MCF 10A (cell line): ENCODE measurements at places on chromosomes 3 and 15.

GRCh38 chr3:160695915-160696327, 19.0 kb downstream of the ARL14 start:
- DNase-seq, result no peak

- DNase-seq, result no peak
Measured at GRCh38 chr15:79185199-79185598, 94.6 kb upstream of the RASGRF1 start.

DNA sequence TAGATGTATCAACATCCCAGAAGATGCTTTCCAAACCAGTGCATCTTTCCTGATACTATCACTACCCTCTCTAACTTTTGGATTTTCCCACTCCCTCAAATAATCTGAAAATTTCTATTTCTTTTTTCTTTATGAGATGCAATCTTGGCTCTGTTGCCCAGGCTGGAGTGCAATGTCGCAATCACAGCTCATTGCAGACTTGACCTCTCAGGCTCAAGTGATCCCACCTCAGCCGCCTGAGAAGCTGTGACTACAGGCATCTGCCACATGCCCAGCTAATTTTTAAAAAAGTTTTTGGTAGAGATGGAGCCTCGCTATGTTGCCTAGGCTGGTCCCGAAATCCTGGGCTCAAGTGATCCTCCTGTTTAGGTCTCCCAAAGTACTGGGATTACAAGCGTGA, 239.7 kb downstream of the SUCLG2 start:
- DNase-seq, result no peak

- no peak for DNase-seq
Measured at GRCh38 chr15:45326741-45327140, 51.6 kb downstream of the GATM start.

- DNase-seq, result no peak
Measured at GRCh38 chr3:46542801-46543201, 23.3 kb downstream of the LRRC2 start.

DNA sequence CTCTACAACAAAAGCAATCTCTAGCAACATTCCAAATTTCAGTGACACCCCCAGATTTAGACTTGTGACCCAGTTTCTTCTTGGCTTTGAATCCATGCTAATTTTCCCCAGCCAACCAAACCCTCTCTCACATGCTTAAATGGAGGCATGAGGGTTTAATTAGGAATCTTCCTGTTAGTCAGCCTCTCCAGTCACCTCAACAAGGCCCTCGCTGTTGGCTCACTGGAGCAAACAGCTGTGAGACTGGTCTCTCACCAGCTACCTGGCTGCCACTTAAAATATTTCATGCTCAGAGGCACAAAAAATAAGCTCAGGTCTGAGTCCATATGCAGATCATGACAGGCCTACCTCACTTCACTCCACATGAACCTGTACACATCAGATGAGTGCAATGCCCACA, 630.4 kb upstream of the ADAMTS9 start:
- no peak for DNase-seq

GRCh38 chr3:128252083-128252482, 98.8 kb downstream of the EEFSEC start:
- DNase-seq, result no peak

DNA sequence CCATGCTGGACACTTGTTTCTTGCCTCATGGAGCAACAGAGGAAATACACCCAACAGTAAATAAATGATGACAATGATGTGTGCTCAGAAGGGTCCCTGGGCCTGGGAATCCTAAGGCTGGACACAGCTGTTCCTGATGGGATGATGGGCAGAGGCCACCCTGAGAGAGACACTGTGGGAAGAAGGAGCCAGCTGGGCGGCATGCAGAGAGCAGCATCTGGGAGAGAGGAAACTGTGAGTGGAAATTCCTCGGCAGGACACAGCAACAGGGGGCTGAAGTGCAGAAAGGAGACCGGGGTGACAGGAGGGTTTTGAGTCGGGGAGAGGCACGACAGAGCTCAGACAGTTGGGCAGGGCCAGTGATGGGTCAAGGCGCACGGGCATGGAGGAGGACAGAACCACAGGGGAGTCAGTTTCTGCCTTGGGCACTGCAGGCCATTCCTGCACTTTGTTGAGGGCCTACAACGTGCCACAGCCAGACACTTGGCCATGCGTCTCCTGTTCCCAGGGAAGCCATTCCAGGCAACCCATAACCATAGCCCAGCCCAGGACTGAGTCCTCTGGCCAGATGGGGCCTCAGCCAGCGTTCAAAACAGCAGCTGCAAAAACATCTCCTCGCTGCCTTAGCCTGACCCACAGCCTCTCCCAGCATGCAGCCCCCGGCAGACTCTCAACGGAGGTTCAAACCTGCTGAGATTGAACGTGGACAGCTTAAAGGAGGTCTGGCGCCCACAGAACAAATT, 36.7 kb upstream of the SLC6A1 start:
- no peak for DNase-seq

GRCh38 chr3:175916191-175916934, 1057.2 kb downstream of the NAALADL2 start:
- DNase-seq, result no peak

DNA sequence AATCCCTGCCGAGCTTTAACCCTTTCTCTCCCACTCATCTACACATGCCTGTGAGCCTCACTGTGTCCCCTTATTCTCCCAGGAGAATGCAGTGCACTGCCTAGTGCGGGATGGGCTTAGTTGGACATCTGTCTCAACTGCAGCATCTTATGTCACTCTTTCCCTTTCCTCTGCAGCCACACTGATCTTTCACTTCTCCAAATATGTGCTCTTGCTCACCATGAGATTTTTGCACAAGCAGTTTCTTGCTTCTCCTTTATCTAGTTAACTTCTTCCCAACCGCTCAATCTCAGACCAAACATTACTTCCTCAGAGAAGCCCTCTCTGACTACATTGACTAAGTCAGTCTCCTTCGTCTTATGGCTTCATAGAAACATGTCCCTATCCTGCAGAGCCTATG, 292.3 kb downstream of the KBTBD8 start:
- no peak for DNase-seq

DNA sequence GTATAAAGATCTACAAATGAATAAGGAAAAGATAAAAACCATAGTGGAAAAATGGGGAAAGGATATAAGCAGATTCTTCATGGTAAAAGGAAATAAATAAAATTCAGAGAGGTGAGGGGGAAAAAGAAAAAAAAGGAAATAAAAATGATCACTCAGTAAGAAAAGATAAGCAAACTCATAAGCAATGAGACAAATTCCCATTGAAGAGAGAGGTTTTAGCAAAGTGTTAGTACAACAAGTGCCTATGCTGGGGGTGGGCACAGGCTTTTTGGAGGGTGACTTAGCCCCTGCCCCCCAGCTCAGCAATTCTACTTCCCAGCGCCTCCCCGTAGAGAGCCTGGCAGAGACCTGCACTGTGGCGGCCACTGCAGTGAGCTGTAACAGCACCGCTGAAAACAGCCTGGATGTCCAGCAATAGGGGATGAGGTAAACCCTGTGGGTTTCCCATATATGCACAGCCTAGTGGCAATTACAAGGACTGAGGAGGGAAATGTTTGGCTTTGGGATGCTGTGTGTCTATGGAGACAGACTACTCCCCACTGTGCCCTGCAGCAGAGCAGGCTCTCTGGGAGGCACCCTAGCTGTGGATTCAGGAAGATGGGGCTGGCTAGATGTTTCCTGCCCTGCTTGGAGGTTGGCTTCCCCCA, 23.7 kb upstream of the SFMBT1 start:
- DNase-seq, result no peak

DNA sequence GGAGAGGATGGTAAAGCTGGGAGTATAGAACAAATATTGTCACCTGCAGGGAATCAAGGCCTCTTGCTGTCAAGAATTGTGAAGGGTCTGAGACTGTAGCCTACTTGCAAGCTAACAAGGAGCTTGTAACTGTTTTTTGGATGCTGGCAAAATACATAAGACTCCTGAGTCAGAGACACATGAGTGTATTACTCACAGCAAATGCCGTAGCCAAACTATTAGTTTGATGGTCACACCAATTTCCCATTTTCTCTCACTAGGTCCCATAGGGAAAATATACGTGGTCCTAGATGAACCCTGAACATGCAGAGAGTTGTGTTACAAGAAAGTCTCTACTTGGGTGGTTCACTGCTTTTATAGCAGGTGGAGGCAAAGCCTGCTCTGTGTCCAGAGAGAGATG, 44.7 kb upstream of the LIPC start:
- DNase-seq, result no peak

DNA sequence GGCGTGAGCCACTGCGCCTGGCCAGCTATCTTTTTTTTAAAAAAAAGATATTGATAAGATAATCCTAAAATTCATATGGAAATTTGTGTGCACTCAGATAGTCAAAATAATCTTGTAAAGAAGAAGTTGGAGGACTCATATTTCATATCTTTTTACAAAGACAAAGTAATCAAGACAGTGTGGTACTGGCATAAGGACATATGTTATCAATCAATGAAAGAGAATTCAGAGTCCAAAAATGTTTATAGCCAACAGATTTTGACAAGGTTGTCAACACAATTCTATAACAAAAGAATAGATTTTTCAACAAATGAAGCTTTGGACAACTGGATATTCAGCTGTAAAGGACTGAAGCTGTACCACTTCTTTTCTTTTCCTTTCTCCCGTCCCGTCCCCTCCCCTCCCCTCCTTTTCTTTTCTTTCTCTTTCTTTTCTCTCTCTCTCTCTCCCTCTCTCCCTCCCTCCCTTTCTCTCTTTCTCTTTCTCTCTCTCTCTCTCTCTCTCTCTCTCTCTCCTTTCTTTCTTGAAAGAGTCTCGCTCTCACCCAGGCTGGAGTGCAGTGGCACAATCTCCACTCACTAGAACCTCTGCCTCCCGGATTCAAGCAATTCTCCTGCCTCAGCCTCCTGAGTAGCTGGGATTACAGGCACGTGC, 126.8 kb downstream of the GSK3B start:
- no peak for DNase-seq
